ENCODE measurements at places on chromosomes 16 and 17.

- no peak for DNase-seq
These were observed 13.6 kb downstream of the CCDC92B start for GRCh38 chr17:2735896-2736295.

DNA sequence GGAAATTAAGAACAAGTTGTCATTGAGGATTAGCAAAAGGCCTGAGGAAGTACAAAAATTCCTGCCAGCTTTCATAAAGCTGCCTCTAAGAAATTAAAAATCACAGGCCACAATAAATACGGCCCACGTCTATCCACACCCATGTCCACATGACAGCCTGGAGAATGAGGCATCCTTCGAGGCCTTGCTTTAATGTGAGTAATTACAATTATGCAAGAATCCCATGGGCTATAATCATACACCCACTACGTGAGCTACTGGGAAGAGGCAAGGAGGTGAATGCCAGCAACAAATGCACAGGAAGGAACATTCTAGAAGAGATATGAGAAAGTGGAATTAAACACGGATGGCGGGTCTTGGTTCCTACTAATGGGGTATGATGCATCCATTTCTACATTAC lies 65.4 kb upstream of the ZFHX3 start:
- no peak for DNase-seq

DNA sequence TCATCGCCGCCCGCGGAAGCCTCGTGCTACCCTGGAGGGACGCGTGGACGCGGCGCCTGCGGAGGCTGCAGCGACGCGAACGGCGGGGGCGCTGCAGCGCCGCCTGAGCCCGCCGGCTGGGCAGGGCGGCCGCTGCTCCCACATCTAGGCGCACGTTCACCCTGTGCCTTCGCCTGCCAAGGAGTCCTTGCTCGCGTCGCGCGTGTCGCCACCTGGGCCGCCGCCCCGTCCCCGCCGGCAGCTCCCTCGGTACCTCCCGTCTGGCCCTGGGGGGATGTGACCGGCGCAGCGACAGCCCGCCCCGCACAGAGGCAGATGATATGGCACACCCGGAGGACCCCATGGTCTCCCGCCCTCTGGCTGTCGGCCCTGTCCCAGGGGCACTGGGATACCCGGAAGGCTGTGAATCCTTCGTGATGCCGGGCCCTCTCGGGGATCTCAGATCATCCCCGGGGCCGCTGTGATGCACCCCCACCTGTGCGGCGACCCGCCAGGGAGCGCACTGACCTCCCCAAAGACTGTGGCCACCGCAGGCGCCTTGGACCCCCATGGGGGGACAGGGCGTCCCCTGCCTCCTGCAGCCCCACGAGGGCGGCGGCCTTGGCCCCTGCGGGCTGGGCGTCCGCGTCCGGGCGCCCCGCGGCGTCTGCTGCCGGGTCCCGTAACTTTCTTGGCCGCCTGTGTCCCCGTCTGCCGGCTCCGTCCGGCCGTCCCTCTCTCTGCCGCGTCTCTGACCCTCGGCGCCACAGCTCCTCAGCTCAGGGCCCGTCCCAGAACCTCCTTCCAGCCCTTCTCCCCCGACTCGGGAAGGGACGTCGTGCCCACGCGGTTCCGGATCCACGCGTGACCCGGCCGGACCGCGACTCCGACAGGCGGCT lies 689 bp upstream of the TBC1D24 start:
- peak; percentile 72 for DNase-seq

DNA sequence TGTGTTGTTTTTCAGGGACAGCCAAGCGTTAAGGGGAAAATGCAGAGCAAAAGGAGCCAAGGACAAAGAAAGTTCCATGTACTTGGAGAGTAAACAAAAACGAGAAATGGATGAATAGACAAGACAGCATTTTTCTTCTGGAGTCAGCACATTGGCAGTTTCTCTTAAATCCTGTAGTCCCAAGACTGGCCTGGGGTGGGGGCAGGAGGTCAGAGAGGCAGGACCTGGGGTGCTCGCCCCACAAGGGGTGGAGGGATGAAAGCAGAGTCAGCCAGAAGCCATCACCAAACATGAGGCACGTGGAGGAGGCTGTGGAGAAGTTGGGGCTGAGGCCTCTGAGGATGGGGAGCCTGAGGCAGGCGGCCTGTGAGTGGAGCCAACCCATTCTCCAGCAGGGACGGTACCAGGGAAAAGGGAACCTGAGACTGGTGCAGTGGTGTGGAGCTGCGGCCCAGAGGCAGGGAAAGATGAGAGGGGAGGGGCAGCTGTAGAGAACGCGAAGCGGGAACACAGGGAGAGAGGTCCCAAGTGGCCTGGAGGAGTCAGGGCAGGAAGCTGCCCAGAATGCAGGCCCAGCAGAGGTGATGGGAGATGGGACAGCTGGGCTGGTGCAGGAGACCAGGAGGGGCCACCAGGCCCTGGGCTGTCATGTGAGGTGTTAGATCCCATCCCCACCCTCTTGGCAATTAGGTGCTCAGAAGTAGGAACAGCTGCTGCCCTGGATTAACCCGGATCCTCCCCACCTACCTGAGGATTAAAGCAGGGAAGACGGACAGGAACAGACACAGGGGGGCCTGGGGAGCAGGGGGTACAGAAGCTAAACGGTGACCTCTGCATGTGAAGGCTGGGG lies 3.3 kb downstream of the TLCD3B start:
- no peak for DNase-seq

DNA sequence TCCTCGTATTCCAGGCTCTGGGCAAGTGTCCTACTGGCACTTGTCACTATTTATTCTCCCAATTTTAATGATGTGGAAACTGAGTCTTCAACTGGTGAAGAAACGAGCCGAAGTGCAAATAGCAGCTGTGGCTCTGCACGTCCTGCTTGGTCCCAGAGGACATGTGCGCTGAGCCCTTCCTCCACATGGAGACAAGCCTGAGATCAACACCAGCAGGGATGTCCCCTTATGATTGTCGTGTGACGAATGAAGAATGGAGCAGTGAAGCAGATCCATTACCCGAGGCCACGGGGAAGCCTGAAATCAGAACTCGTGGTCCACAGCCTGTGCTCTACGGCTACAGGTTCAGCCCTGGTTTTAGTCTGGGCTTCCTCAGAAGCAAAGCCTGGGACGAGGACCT lies 61.0 kb downstream of the FOXL1 start:
- DNase-seq: no peak

DNA sequence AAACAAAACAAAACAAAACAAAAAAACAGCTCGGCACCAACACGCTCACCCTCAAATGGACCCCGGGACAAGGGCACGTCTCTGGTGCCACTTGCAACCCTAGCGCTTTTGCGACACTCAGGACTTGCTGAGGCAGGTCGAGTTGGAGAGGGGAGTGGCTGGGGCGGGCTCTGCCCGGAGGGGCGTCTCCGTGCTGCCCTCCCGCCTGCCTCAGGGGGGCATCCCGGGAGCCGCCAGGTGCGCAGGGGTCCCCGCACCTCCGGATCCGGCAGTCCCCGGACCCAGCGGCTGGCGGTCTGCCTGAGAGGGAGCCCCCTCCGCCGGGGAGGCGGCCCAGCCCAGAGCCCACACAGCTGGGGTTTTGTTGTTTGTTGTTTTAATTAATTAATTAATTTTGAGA lies at the start of gene SLC52A1:
TSS of gene SLC52A1 (minus strand) at position 112 of the 400 bp plus-strand sequence. CDS start 820 bp downstream, outside the sequence.
- peak; percentile 13 for DNase-seq

- DNase-seq: no peak
These were observed 20.1 kb downstream of the CIITA start for GRCh38 chr16:10897134-10897533.

DNA sequence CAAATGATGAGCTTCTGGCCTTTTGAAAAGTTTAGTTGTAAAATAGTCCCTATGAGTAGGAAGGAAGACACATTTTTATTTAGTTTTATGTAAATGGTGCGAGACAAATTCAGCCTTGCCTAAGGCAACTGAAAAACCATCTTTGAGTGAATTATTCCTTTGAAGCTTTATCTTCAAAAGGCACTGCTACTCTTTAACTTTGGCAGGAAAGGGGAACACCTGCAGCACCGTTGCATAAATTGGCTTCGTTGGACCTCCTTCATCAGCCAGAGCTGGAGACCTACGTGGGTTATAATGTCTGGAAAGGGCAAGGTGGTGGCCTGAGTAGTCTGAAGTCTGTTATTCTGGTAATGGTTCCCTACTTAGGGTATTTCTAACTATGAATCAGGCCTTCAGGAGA lies 373.5 kb downstream of the KCNJ2 start:
- no peak for DNase-seq

DNA sequence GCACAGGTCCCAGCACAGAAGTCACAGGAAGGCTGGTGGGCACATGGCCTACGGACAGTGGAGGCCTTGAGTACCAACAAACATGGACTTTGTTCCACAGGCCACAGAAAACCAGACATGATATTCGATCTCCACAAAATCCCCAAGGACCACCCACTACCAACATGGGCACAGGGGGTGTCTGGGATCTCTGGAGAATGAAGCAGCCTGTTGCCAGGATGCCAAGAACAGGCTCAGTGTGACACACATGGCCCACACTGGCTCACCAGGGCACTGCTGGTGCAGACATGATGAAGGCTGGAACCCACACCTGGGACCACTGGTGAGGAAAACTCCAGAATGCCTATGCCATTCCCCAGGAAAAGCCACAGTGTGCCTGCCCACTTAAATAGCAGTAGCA lies 120.2 kb downstream of the C16orf78 start:
- DNase-seq: no peak
